HL-60 (cell line): ENCODE measurements at places on chromosomes 2 and 18.

DNA sequence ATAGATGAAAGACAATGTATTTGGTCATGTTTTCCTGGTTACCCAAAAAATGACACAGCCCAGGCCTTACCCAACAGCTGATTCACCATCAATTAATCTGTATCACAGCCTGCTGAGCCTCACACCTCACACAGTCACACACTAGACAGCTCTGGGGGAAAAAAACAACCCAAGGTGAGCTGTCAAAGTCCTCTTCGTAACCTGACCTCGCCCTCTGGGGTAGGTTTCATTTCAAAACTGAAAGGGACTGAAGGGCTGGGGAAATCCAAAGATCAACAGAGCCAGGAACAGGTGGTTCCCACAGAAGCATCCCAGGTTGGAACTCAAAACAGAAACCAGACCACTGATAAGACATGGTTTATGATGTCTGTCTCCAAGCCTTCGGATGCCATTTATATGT lies 18.2 kb upstream of the PCBP1 start:
- DNase-seq, result no peak

DNA sequence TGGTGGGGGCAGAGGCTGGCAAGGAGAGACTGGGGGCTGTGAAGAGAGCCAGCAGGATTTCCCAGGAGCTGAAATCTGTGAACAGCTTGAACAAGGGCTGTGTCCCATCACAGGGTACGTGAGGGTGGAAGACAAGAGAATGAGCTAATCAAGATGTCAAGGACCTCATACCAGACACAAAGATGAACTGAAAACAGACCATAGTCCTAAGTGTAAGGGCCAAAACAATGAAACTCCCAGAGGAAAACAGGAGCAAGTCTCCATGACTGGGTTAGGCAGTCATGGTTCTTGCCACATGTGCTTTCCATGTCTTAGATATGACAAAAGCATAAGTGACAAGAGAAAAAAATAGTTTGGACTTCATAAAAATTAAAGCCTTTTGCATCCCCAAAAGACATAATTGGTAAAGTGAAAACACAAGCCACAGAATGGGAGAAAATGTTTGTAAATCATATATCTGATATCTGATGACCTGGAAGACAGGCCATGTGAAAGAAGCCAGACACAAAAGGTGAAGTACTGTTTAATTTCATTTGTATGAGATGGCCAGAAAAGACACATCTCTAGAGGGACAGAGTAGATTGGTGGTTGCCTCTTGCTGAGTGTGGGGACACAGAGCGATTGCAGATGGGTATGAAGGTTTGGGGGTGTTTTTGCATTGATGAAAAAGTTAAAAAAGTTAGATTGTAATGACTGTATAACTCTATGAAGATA lies 67.6 kb downstream of the FHOD3 start:
- DNase-seq, result no peak

DNA sequence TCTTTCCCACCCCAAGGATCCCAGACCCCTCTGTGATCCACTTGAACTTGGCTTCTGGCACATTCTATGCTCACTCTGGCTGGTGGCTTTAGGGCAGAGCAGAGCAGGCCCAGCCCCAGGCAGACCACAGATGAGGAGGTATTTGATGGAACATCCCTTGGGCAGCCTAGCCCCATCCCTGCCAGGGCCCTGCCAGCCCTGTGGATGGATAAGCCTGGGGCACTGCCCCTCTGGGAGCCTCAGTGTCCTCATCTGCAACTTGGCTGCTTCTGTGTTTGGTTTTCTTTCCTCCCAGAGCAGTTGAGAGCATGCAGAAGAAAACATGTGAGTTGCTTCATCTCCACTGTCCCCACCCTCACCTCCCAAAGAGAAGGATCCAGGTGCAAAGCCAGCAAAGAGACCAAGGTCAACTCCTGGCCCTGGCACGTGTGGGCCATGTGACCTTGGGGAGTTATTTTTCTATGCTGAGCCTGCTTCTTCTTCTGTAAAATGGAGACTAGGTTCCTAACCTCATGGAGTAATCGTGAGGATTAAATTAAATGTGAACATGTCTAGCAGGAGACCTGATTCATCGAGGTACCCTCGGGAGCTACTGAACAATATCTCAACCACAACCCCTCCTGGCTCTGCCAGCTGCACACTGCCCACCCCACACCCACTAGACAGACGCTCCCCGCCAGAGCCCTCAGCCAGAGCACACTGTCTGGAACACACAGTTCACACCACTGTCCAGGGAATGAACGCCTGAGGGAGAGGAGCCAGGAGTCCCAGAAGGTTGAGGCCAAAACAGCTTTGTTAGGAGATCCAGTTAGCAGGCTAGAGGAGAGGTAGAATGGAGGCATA lies 14.6 kb upstream of the TNS1 start:
- DNase-seq, result no peak

GRCh38 chr2:121192576-121192975 lies 92.4 kb downstream of the TFCP2L1 start:
- no peak for DNase-seq

GRCh38 chr2:100470898-100471514 lies 724 bp downstream of the NMS start:
- DNase-seq, result no peak

DNA sequence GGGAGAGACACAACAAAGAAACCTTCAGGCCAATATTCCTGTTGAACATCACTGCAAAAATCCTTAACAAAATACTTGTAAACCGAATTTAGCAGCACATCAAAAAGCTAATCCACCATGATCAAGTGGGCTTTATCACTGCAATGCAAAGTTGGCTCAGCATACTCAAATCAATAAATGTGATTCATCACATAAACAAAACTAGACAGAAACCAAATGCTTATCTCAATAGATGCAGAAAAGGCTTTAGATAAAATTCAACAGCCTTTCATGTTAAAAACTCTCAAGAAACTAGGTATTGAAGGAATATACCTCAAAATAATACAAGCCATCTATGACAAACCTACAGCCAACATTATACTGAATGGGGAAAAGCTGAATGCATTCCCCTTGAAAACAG lies 20.6 kb downstream of the GTF2A1L start:
- DNase-seq, result no peak

DNA sequence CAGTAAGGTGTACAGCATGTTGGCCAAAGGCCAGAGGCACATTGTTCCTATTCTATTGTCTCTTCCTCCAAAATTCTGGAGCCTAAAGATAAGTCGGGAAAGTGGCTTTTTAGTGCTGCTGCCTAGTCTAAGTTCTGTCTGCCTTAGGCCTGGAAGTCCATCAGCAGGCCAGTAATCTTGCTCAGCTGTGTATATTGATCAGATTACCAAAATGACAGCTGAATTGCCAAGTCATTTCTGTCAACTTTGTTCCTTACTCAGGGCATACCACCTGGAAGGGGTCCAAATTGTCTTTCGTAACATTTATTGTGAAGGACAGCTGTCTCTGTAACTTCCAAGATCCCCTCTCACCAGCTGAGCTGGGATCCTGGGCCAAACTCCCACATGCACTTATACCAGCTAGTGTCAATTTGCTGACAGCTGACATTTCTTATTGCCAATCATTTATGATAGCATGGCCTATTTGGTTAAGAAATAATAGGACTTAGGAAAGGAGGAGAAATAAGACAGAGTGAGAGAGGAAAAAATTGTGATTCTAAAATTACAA lies 116.8 kb upstream of the FSHR start:
- DNase-seq, result no peak

DNA sequence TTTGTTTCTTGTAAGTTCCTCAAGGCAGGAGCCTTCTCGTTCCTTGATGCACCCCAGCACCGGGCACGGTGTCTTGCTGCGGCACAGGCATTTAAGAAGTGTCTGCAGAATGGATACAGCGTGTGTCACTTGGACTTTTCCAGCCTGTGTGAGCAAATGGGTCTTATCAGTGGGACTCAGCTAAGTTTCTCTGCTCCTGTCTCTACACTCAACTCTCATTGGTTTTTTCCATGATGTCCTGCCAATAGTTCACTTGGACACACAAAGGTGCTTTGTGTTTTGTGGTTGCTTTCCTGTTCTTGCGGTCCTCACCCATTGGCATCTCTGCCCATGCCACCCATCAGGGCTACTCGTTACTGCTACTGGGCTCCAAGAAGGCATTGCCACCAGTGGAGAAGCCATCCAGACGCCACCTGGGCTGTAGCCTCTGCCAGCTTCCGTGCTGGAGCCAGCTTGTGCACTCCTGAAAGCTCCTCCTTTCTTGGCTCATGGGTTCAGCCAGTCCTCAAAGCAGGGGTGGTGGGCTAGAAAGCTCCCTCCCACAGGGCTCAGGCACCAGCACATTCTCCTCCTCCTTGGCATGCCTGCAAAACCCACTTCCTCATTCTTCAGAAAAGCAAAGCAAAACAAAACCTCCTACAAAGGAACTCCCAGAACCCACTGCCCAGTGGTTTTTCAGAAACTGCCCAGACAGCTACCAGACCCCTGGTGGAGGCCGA lies 41.4 kb downstream of the IL1R2 start:
- DNase-seq, result peak; percentile 97

- no peak for DNase-seq
Observed at GRCh38 chr2:207119048-207119447, 46.7 kb downstream of the KLF7 start.

DNA sequence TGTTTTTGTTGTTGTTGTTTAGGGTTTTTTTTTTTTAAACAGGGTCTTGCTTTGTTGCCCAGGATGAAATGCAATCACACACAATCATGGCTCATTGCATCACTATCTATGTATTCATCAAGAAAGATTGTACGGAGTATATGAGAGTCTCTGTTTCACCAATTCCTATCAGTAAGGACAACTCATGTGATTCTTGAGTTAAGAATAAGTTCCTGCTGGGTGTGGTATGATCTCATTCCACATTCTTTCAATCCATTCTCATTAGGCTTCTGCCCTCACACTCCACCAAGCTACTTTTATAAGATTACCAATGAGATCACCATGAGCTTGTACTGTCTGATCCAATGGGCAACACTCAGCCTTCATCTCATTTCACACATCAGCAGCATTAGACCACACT lies 9.1 kb upstream of the AP1S3 start:
- DNase-seq, result no peak

DNA sequence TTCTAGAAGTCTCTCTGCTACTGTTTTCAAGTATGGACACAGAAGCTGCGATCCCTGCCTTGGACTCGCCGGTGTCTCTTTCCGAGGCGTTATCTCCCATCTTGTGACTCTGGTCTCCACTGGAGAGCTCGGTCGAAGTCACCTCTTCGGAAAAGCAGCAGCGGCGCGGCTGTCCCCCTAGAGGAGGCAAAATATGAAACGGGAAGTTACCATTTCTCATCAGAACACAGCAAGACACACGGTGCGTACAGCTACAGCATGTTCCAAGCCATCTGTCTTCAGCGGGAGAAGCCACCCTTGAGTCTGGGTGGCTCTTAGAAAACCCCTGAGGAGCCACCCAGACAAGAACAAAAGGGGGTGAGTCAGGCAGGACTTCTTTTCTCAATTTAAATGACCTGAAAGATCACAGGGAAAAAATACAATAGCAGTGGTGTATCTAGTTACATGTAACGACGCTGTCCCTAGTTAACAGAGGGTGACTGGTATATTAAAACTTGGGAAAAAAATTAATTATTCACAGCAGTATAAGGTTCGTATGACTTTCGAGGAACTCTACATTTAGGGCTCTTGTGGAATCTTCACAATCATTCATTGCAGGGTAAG lies 114.8 kb downstream of the ZNF516 start:
- no peak for DNase-seq

- no peak for DNase-seq
Observed at GRCh38 chr2:65055422-65056214, 598 bp upstream of the CEP68 start.

GRCh38 chr18:25446972-25447371 lies 95.0 kb upstream of the ZNF521 start:
- DNase-seq, result no peak

- DNase-seq, result no peak
Observed at GRCh38 chr2:176093145-176093897, 800 bp downstream of the HOXD13 start.

DNA sequence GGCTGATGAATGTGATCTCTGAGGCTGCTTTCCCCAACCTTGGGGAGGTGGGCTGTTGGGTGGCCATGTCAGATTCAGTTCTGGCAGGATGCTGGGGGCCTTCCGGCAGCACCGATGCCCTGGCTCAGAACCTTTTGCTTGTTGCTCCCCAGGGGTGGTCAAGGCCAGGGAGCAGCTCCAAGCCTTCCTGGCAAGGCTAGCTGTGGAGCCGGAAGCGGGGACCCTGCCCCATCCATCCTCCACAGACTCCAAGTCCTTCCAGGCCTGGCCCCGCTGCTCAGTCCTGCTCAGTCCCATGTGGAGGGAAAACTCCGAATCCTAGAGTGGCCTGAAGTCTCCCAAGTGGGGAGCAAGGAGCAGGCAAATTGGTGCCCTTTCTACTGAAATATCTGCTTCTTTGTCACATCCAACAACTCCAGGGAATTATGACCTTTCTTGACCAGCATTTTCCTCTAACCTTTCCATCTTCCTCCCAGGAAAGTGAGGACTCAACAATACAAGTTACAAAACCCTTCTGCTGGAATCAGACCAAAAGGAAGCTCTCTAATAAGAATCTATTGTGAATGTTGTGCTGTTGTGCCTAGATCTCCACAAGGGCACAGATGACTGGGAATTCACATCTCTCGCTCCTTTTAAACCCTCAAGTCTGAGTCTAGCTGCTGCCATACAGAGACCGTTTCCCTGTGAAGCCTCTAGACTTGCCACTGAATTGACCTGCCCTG lies 134.0 kb downstream of the MCFD2 start:
- DNase-seq, result no peak

- DNase-seq, result no peak
Observed at GRCh38 chr2:184507254-184507653, 91.1 kb upstream of the ZNF804A start.

- DNase-seq, result no peak
Observed at GRCh38 chr18:22044474-22045220, 124.7 kb upstream of the GATA6 start.

DNA sequence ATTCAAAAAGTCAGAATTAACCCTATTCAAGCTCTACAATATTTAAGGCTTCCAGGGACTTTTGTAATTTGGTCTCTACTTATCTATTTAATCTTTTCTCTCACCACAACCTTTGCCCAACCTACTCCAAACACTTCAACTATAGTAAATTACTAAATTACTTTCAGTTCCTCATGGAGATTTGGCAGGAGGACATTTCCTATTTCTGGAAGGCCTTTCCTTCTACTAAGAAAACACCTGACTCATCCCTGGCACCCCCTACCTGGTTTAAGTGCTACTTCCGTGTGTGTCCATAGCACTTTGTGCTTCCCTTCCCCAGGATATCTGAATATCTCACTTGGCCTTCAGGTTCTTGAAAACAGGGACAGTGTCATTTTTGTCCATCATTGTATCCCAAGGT lies 96.3 kb downstream of the UPP2 start:
- DNase-seq, result no peak

GRCh38 chr2:110865188-110865587 lies 132.8 kb downstream of the ACOXL start:
- no peak for DNase-seq

DNA sequence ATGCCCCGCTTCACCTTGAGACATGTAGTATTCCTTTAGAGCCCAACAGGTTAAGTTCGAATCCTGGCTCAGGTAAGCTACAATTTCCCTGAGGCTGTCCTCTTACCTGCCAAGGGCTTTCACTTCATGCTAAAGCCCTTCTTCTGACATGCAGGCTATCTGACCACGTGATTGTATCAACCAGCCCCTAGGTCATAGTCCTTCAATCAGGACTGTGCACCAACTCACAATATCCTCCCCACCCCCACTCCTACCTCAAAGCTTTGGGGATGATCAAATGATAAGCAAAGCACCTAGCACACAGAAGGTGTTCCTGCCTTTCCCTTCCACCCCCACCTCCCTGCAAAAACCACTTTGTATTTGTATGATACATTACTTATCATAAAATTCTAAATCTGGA lies 78.9 kb downstream of the AAK1 start:
- no peak for DNase-seq
